ENCODE measurements at places on chromosomes 3 and 15.

- DNase-seq: no peak
Observed at GRCh38 chr3:95172164-95172943, 1109.5 kb downstream of the NSUN3 start.

- no peak for DNase-seq
Observed at GRCh38 chr15:52730173-52730572, 51.0 kb upstream of the ATOSA start.

DNA sequence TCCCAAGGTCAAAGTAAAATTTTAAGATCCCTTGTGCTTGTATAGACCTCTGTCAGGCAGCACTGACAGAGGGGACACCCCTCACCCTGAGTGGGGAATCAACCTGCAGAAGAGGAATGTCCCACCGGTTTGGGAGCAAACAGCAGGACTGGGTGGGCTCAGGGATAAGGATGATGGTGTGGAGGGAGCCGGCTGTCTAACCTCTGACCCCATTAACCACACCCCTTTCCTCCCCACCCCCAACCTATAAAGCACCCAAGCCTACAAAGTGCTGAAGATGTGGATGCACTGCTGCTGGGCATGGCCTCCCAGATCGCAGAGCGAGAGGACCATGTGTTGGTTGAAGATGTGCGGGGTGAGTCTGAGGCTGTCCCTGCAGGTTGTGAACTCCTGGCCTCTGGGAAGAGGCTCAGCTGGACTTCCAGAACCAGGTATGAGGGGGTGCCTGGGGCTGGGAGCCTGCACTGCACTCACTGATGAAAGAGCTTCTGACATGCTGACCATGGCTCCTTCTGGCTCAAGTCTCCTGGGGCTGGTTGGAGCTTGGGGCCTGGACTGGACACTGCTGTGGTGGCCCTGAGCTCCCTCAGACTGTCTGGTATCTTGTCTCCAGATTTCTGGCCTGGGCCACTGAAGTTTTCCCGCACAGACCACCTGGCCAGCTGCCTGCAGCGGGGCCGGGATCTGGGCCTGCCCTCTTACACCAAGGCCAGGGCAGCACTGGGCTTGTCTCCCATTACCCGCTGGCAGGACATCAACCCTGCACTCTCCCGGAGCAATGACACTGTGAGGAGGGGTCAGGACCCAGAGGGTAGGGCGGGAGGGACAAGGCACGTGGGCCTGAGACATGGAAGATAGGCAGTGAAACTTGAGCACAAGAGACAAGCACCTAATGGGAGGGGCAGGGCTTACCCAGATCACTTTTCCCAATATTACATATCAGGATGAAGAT lies 9.3 kb downstream of the DUOX1 start:
- DNase-seq: no peak

- no peak for DNase-seq
Observed at GRCh38 chr15:71891026-71891425, 80.7 kb downstream of the NR2E3 start.

DNA sequence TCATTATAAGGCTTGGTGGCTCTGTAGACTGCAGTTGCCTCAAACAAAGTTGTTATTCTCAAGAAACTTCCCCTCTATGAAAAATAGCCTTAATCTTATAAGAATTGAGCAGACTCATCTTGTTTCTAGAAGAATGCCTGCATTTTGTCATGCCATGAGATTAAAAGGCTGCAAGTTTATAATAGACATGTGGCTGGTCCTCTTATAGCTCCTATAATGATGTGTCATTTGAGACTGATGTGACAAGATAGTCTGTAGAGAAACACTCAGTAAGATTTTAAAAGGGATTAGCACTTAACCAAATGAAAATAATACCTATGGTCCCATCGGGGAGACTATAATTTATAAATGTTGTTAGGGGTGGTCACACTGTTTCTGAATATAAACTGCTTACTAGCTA lies 312.5 kb downstream of the OXSM start:
- DNase-seq: no peak

GRCh38 chr15:61654002-61654740 lies 406.1 kb downstream of the VPS13C start:
- DNase-seq: no peak

DNA sequence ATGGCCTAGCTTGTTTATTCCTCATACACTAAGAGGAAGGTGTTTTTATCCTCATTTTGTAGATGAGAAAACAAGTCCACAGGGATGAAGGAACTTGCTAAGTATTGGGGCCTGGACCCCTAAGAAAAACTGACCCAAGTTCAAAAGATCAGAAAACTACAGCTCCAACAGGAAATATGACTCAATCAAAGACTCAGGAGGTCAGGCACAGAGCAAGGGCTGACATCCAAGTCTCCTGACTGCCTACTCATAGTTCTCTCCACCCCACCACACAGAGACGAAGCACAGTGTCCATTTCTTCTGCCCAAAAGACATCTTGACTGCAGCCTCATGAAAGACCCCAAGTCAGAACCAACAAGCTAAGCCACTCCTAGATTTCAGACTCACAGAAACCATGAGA lies 26.9 kb upstream of the TPM1 start:
- no peak for DNase-seq

GRCh38 chr3:9613056-9613748 lies 36.1 kb upstream of the MTMR14 start:
- DNase-seq: no peak

- no peak for DNase-seq
Observed at GRCh38 chr3:71210257-71211007, 373.1 kb downstream of the FOXP1 start.

DNA sequence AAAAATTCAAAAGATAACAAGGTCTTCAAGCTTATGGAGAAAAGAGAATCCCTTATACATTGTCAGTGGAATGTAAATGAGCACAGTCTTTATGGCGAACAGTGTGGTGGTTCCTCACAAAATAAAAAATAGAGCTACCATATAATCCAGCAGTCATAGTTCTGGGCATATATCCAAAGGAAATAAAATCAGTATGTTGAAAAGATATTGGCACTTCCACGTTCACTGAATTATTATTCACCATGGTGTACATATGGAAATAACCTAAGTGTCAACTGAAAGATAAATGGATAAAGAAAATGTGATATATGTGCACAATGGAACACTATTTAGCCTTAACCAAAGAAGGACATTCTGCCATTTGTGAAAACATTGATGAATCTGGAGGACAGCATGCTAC lies 1161.2 kb downstream of the ROBO2 start:
- no peak for DNase-seq

DNA sequence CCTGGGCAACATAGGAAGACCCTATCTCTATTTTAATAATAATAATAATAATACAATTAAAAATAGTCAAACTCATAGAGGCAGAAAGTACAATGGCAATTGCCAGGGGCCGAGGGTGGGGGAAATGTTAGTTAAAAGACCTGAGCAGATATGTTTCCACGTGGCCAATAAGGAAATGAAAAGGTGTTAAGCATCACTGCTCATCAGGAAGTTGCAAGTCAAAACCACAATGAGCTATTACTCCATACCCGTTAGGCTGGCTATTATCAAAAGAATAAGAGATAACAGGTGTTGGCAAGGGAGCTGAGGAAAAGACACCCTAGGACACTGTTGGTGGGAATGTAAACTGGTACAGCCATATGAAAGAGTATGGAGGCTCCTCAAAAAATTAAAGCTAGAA lies 60.4 kb upstream of the PRSS50 start:
- no peak for DNase-seq

DNA sequence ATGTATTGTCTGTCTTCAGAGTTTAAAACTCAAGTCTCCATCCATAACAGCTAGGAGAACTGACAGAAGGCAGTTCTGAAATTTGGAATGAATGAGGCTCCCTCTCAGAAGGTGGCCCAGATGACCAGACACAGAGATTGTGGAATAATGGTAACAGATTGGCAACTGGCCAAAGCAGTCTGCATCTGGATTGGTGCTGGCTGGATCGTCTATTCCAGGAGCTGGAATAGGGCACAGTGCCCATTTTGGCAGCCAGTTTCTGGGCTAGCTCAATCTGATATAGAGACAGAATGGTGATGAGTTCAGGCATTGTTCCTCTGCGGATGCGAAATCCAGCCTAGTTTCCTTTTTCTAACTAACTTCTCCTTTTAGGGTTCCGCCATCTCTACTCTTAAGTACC lies 851.7 kb downstream of the PDCD6IP start:
- no peak for DNase-seq

Data from stimulated activated CD4-positive, alpha-beta T cell treated with anti-CD3 and anti-CD28 coated beads, Interleukin-1b, Interleukin-23, amount 100 ng/mL, for 24 hours (primary cell).